HEK293T (cell line): ENCODE measurements at places on chromosomes 5 and 9.

- DNase-seq: no peak
Observed at GRCh38 chr5:81202655-81203054, 30.5 kb upstream of the CKMT2 start.

DNA sequence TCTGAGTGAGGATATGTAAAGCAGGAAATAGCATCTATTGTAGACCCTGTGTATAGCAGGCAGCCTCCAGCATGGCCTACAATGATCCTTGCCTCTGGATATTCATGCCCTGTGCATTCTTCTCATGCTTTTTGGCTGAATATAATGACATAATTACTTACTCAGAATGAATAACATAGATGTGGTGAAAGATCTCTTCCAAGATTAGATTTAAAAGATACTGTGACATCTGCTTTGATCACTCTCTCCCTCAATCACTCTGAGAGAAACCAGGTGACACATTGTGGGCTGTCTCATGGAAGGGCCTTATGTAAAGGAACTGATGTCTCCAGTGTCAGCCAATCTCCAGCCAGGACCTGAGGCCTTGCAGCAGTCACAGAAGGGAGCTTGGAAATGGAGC, 376.7 kb downstream of the DNAH5 start:
- DNase-seq: no peak

DNA sequence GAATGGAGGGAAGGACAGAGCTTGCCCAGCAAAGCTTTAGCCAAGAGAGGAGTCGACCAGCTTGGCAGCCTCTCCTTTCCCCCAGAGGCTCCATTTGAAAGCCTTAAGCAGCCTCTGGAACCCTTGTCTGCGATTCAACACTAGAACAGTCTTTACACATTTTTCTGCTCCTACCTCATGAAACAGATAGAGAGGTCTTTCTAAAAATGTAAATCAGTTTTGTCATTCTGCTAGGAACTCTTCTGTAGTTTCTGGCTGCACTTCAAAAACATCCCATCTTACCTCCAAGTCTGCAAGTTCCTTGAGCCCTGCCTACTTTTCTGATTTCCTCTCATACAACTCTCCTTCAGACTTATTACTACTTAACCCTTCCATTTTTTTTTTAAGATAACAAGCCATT, 70.1 kb downstream of the PDE4D start:
- DNase-seq: no peak

DNA sequence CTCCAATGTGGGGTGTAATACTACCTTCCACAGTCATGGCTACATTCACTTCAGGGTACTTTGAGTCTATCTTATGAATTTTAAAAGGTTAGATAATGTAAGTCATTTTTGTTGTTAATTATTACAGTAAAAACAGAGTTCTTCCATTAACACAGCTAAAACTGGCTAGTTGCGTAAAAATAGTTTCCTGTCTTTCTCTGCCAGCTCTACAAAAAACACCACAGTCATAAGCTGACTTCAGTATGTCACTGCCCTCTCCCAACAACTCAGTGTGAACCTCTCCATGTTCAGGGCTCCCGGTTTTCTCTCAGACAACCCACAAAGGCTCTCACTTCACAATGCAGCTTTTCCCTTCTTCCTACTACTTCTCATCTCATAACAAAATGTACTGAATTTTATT, 84.8 kb upstream of the ITGA1 start:
- DNase-seq: no peak

DNA sequence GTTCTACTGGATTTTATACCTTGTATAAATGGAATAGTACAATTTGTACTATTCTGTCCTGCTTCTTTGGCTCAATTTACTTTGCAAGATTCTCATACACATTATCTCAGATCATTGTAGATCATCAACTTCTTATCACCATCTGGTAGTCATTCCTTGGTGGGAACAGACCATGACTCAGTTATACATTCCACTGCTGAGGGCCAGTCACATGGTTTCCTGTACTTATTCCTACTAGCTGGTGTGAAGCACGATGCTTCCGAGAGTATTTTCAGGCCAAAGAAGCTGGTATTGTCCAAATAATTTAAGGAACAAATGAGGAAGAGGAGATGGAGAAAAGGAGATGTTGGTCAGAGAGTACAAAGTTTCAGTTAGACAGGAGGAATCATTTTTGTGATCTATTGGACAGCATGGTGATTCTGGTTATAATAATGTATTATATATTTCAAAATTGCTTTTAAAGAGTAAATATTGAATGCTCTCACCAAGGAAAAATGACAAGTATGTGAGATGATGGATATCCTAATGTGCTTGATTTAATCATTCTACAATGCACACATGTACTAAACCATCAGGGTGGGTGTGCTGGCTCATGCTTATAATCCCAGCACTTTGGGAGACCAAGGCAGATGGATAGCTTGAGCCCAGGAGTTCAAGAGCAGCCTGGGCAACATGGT, 124.1 kb downstream of the SYK start:
- DNase-seq: no peak

DNA sequence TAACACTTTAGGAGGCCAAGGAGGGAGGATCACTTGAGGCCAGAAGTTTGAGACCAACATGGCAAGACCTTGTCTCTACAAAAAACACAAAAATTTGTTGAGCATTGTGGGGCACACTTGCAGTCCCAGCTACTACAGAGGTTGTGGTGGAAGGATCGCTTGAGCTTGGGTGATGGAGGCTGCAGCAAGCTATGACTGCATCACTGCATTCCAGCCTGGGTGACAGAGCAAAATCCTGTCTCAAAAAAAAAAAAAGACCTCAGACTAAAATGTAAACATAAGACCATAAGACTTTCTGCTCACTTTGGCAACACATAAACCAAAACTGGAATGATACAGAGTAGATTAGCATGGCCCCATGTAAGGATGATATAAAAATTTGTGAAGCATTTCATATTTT, 24.6 kb upstream of the NANS start:
- DNase-seq: no peak
